ENCODE measurements at places on chromosomes 7 and 10.

DNA sequence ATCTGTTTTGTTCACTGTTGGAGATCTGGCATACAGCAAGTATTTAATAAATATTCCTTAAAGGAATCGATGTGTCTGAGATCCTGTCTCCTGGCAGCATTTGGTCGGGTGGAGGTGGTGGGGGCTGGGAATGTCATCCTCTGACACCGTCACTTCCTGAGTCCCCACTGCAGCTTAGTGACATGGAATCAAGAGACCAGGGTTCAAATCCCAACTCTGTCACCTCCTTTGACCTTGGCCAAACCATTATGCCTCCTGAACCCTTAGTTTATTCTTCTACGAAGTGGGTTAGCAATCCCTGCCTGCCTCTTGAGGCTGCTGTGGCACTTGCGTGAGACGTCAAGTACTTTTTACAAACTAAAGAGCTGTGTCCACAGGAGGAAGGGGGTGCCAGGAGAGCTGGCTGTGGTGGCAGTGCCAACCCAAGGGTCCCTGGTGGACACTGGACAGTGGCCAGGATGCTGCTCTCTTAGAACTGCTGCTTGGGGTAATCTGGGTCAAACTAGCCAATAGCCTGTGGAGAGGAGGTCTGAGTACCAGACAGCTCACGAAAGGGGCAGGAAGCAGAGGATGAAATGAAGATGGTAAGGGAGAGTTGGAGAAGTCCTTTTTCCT, 8.0 kb upstream of the ZMIZ1 start:
- DNase-seq = no peak

DNA sequence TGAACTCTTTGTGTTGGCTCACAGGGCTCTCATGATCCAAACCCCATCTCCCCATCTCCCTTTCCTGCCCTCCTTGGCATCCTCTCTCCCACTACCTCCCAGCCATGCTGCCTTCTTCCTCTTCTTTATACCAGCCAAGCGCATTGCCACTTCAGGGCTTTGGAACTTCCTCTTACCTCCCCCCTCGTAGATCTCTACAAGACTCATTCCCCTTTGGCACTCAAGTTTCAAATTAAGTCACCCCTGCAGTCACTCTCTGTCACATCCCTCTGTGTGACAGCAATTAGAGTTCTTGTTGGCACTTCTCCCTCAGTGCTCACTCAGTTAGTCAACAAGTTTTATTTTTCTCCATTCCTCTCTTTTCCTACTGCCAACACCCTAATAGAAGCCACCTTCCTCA, 20.8 kb upstream of the NRP1 start:
- no peak for DNase-seq

- no peak for DNase-seq
Observed at GRCh38 chr10:111706331-111706730, 477.2 kb downstream of the GPAM start.

DNA sequence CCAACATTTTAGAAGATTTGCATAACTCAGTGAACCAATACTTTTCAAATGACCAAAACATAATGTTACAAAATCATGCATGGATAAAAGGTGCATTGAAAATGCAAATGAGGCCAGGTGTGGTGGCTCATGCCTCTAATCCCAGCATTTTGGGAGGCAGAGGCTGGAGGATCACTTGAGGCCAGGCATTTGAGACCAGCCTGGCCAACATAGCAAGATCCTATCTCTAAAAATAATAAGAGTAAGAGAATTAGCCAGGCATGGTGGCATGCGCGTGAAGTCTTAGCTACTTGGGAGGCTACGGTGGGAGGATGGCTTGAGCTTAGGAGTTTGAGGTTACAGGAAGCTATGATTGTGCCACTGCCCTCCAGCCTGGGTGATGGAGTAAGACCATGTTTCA, 33.4 kb downstream of the SCD start:
- DNase-seq = no peak

DNA sequence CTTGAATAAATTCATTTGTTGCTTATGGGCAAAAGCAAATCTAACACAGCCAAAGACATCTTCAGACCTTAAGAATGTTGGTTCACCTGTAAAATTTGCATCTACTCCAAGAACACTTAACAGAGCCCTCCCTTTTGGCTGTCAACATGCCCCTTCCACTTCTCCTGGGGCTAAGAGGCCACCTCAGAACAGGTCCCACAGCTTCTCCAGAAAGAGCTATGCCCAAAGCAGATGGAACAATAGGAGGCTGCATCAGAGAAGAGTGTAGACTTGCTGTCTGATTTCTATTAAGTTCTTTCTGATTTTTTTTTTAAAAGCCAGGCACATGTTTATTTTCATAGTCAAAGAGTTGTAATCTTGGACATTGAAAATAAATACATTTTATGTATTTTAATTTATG, 26.1 kb upstream of the TRIL start:
- no peak for DNase-seq

GRCh38 chr10:113476191-113476590, 76.7 kb upstream of the HABP2 start:
- DNase-seq = no peak

DNA sequence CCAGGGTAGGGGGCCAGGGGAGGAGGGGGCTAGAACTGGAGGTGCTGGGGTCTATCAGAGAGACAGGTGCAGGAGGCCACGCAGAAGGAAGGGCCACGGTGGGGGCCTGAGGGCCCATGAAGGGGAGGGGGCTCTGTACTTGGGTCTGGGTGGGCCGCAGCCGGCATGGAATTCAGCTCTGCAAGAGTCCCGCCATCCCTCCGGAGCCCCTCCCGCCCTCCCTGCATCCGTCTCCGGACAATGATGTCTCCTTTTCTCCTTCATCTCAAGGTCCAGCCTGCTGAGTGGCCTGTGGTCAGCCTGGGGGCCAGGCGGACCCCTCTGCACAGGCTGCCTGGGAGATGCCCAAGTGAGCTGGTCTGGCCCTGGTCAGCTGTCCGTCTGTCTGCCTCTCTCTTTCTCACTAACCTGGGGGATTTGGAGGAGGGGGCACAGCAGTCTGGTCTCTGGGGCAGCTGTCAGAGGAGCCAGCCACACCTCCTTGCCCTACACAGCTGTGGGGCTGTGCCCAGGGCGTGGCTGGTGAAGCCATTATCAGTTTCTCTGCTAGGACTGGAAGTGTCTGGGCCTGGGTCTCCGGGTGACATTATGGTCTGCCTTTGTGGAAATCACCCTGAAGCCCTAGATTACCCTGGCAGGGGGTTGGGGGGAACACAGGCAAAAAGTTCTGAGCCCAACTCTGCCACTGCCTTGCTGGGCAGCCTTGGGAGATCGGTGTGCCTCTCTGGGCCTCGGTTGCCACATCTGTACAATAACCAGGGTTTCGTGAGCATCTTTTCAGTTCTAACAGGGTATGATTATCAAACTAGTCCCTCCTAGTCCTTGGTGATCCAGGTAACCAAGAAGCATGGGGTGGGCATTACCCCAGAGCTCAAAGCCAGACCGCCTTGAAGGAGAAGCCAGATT, 19.0 kb upstream of the HSPB1 start:
- DNase-seq = no peak

DNA sequence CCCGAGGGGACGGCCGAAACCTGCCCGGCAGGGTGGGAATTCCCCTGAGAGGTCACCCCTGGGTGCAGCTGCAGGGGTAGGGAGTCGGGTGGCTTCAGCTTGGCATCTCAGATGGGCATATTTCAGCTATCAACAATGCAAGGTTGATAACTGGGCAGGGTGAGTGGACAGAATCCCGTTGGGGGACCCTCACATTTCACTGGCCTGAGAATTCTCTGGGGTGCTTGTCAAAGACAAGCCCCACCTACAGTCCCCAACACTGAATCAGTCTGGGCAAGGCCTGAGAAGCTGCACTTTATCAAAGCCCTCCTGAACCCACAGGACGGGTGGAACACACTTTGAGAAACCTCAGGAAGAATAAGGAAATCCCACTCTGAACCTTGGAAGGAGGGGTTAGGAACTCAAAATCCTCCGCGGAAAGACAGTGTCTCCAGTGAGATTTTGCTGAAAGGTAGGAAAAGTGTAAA, 3.1 kb downstream of the RGS10 start:
- DNase-seq = no peak

DNA sequence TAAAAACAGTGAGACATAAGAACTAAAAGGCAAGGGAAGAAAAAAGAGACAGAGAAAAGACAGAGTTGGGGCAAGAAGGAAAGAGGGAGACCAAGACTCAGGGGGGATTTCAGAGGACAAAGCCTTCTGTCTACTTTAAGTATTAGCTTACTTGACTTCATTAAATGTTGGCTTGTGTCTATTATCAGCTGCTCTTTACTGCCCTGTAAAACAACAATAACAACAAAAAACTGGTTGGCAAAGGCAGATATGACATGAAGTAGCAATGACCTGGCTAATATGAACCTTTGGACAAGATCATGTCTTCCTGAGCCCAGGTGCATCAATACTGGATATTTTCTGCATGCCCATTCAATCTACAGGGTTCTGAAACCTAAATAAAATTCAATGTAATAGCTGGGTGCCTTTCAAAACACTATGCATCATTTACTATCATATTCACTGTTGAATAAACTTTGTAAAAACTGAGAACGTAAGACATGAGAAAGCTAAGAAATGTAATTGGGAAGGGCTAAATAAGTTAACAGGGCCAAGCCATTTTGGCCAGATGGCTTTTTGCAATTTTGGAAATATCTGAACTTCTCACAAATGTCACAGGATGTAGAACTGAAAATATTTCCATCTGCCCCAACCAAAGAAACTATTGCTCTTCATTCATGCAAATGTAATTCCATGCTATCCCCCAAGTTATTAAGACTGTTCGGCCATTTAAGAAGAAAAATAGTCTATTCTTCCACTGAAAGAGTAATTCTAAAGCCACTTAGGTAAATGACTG, 49.4 kb downstream of the LRRN3 start:
- DNase-seq = no peak

- no peak for DNase-seq
Observed at GRCh38 chr7:132345030-132345429, 231.2 kb downstream of the PLXNA4 start.

DNA sequence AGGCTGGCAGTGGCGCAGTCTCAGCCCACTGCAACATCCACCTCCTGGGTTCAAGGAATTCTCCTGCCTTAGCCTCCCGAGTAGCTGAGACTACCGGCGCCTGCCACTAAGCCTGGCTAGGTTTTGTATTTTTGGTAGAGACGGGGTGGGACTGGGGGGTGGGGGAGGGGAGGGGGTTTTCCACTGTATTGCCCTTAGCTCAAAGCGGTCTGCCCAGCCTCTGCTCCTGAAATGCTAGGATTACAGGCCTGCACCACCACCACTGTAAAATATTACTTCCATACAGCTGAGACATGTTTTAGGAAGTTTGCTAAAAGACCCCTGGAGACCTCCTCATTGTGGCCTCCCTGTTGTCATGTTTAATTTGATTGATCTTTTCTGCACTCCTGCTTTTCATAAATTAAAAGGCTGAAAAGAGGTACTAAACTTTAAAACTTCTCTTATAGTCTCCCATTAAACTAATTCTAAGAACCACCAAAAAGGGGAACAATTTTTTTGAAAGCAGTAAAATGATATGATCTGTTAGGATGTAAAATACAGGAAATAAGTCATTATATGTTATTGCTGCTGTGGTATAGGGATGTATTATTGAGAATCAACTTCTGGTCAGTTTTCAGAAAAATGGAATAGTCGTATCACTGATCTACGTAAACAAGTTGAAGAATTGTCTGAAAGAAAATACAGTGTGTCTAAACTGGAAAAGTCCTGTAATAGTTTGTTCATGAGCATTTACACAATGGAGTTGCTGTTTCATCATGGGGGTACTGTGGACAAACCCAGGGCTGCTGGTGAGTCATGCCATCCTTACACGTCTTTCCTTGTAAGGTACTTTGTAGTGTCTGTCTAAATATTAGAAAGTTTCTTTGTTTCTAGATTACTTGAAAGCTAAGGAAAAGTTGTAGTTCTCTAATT, 72.9 kb upstream of the TMEM248 start:
- no peak for DNase-seq

DNA sequence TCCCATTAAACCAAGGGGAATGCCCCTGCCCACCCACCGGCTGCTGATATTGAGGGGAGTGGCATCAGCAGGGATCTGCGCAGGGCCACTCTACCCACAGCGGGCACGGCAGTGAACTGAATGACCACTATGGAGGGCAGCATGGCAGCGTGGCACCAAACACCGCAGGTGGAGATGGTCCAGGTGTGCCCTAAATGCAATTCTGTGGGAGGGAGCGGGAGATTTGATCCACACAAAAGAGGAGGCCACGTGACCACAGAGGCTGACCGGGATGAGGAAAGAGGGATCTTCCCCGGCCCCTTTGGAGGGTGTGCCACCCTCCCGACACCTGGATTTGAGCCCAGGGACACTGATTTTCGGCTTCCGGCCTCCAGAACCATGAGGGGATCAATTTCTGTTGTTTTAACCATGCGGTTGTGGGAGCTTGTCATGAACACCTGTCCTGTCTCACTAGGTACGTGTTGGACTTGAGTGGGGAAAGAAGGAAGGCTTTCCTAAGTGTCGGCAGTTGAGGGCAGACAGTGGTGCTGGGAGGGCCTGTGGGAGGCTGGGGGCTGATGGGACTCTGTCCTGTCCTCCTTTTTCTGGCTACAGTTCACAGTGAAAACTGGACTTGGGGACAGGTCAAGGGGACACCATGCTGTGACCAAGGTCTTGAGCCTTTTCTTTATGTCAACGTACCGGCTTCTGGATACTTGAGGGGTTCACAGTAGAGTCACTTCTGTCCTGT, 66.1 kb downstream of the CFAP46 start:
- DNase-seq = no peak

DNA sequence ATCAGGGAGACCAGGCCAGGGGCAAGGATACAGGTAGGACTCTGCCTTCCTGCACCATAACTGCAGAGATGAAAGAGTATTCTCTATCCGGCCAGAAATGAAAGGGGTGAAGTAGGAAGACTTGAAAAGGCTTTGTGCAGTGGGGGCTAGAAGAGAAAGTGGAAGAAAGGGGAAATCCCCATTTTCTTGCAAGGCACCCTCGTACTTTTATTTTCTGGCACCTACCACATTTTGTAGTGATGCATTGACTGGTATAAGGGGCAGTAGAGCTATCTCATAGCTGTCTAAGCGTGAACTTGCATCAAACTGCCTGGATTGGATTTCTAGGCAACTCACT, 752 bp upstream of the CAMK2G start:
- no peak for DNase-seq

Data from anterior cingulate cortex (tissue), 58 donors.